Umbilical cord (tissue), 2 donors: ENCODE measurements at places on chromosomes 6 and 20. TPM values are rescaled to one million over a fixed set of nuclear protein-coding genes. Genes with fewer than 3 reads are reported as not detected.

DNA sequence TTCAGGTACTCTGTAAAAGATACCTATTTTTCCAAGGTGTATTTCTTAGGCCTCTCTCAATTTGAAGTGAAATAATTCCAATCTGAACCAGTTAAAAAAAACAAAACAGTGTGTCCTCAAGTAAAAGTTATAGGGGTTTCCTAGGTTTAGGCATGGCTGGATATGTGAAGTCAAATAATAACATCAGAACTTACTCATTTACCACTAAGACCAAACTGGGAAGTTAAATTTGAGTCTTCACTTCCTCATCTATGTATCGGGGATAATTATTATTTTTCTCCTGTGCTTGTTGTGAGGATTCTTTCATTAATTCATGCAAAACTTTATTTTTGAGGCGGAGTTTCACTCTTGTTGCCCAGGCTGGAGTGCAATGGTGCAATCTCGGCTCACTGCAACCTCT is 86.2 kb upstream of the PTPRK start:
- no peak for DNase-seq

DNA sequence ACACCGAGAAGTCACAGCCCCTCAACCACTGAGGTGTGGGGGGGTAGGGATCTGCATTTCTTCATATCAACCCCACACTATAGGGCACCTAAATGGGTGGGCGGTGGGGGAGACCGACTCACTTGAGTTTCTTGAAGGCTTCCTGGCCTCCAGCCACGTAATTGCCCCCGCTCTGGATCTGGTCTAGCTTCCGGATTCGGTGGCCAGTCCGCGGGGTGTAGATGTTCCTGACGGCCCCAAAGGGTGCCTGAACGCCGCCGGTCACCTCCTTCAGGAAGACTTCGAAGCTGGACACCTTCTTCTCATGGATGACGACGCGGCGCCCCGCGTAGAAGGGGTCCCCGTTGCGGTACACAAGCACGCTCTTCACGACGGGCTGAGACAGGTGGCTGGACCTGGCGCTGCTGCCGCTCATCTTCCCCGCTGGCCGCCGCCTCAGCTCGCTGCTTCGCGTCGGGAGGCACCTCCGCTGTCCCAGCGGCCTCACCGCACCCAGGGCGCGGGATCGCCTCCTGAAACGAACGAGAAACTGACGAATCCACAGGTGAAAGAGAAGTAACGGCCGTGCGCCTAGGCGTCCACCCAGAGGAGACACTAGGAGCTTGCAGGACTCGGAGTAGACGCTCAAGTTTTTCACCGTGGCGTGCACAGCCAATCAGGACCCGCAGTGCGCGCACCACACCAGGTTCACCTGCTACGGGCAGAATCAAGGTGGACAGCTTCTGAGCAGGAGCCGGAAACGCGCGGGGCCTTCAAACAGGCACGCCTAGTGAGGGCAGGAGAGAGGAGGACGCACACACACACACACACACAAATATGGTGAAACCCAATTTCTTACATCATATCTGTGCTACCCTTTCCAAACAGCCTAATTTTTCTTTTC is at the start of gene DCDC2:
Gene DCDC2 (minus strand): TSS at position 724 of the 883 bp plus-strand sequence. CDS start 309 bp downstream, at position 415.
- peak; percentile 3 for DNase-seq

GRCh38 chr20:57821935-57822334 is 112.1 kb upstream of the PMEPA1 start:
- DNase-seq = no peak

GRCh38 chr6:157551041-157551832 is 170.2 kb downstream of the ZDHHC14 start:
- DNase-seq = no peak

- no peak for DNase-seq
Observed at GRCh38 chr20:34880215-34880850, 3.9 kb downstream of the ACSS2 start.

GRCh38 chr6:151784441-151785214 is 22.9 kb upstream of the ESR1 start:
- DNase-seq = no peak

DNA sequence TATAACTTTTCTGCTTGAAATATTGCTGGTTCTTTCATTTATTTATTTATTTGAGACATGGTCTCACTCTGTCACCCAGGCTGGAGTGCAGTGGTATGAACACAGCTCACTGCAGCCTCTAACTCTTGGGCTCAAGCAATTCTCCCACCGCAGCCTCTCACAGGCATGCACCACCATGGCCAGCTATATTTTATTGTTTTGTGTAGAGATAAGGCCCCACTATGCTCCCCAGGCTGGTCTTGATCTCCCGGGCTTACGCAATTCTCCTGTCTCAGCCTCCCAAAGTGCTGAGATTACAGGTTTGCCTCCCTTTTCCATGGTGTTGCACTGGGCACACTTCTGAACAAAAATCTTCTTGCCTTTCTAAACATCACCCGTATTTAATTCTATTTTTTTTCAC is 39.1 kb upstream of the RNGTT start:
- DNase-seq = no peak

- no peak for DNase-seq
Observed at GRCh38 chr6:45837541-45838200, 178.0 kb downstream of the CLIC5 start.

- no peak for DNase-seq
Observed at GRCh38 chr20:3692706-3693294, 11.0 kb upstream of the ADAM33 start.

- DNase-seq = no peak
Observed at GRCh38 chr6:43428112-43428570, 800 bp downstream of the ABCC10 start.

MAK gene
- total RNA-seq = 2.2 TPM

TTK gene
- total RNA-seq = 7.0 TPM
